ENCODE measurements at places on chromosomes 3 and 15.

GRCh38 chr3:130973406-130973805 is 53.2 kb downstream of the ASTE1 start:
- DNase-seq = no peak

DNA sequence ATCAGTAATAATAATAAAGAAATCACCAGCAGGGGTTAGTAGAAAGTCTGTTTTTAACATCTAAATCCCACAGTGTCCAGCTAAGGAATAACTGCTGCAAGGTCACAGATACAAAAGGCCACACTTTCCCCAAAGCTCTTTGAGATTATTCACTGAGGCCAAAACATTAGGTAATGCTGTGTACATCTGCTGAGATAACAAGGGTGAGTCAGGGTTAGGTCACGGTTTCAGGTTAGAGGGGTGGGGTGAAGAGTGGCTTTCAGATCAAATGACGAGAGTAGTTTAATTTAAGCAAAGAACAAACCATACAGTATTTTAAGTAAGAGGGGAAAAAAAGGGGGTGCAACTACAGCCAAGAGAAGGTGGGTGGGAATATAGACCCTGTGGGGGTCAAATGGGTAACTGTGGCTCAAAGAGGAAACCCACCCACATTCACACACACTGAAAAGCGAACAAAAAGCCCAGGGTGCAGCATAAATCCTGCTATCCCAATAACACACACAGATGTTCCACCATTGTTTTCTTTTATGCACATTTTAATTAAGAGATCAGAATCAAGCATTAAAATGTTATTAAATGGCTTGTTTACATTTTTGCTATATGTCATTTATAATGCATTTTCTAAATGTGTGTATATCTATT is 412.9 kb downstream of the TIGIT start:
- no peak for DNase-seq

DNA sequence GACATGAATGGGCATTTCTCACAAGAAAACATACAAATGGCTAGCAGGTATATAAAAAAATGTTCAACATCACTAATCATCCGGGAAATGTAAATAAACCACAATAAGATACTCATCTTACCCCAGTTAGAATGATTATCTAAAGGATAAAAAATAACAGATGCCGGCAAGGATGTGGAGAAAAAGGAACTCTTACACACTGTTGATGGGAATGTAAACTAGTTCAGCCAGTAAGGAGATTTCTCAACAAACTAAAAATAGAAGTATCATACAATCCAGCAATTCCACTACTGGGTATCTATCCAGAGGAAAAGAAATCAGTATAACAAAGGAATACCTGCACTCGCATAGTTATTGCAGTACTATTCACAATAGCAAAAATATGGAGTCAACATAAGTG is 124.2 kb downstream of the SATB1 start:
- DNase-seq = no peak

DNA sequence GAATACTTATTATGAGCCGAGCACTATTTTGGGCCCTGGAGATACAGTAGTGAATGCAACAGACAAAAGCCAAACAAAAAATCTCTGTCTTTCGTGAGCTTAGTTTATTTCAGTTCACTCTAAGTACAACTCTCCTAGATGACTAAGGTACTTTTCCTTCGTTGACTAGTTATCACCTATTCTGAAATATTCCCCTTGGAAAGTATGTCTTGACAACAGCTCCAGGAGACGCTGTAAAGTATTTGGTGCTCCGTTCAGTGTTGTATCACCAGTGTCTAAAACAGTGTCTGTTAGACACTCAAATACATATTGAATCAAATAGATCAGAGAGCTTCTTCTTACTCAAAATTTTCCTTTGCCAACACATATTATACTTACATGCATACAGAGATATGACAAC is 119.6 kb downstream of the TFDP2 start:
- no peak for DNase-seq

- no peak for DNase-seq
Measured at GRCh38 chr3:176687754-176688153, 509.5 kb downstream of the TBL1XR1 start.

- DNase-seq = no peak
Measured at GRCh38 chr3:87867001-87867400, 191.8 kb downstream of the CGGBP1 start.

- DNase-seq = no peak
Measured at GRCh38 chr3:129793942-129794310, 99.6 kb downstream of the TMCC1 start.

- DNase-seq = peak; percentile 61
Measured at GRCh38 chr3:73624821-73625665, at the start of gene PDZRN3. Gene PDZRN3 (minus strand): TSS chr3:73624941.

- no peak for DNase-seq
Measured at GRCh38 chr3:23754215-23754614, 51.5 kb upstream of the UBE2E1 start.

- DNase-seq = no peak
Measured at GRCh38 chr3:133570139-133570936, 3.1 kb upstream of the CDV3 start.
